ENCODE measurements at places on chromosomes 6 and 20.

- DNase-seq, result no peak
Measured at GRCh38 chr6:106628658-106629102, 618 bp downstream of the RTN4IP1 start.

DNA sequence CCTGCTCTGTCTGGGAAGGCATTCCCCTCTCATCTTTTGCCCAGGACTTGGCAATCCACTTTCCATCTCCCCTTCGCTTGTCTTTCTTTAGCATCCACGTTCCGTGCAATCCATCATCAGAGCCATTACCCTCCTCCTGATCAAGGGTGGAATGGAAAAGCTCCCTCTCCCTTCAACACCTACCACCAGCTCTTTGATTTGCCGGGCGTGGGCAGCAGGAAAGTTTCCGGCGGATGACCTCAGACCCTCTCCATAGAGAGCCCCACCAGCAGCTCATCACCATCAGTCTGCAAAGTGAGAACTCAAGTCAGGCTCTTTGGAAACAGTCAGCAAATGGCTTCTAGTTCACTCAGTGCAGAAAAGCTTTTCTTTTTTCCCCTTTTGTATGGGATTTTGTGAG is 76.2 kb downstream of the TSHZ2 start:
- DNase-seq, result no peak

DNA sequence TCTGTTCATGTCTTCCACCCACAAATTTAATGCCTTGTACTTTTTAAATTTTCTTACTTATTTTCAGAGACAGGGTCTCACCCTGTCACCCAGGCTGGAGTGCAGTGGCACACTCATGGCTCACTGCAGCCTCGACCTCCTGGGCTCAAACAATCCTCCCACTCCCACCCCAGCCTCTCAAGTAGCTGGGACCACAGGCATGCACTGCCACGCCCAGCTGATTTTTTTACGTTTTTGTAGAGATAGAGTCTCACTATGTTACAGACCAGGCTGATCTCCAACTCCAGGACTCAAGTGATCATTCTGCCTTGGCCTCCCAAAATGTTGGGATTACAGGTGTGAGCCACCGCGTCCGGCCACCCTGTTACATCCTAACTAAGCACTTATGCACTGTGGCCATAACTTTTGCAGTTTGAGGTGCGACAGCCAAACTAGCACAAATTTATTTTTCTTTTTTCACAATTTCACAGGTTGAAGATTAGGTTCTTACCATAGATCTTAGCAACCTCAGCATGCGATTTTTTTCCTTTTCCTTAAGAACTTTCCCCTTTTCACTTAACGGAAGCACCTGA is 92.1 kb downstream of the EPB41L2 start:
- DNase-seq, result no peak

GRCh38 chr20:50758992-50759391 is 27.6 kb downstream of the PARD6B start:
- no peak for DNase-seq

DNA sequence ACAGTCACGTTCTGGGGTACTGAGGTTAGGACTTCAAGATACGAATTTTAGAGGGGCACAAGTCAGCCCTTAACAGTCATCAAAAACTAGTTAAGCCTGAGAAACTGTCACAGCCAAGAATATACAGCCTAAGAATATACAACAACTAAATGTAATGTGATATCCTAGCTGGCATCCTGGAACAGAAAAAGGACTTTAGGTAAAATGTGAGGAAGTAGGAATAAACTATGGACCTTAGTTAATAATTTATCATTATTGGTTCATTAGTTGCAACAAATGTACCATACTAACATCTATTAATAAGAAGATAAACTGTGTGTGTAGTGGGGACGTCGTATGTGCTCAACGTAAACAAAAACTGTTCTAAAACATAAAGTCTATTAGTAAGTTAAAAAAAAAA is 1.1 kb downstream of the PNISR start:
- no peak for DNase-seq

All from inflammatory macrophage (primary cell).